ENCODE measurements at places on chromosomes 6 and 20.

- DNase-seq = no peak
Measured at GRCh38 chr6:4905826-4906225, 98.0 kb downstream of the RPP40 start.

GRCh38 chr6:114879693-114880092, 536.9 kb upstream of the HS3ST5 start:
- DNase-seq = no peak

DNA sequence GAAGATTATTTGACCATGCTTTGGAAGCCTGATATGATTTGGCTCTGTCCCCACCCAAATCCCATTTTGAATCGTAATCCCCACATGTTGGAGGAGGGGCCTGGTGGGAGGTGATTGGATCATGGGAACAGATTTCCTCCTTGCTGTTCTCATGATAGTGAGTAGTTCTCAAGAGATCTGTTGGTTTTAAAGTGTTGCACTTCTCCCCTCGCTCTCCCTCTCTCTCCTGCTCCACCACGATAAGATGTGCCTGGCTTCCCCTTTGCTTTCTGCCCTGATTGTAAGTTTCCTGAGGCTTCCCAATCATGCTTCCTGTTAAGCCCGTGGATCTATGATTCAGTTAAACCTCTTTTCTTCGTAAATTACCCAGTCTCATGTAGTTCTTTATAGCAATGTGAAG, 21.7 kb upstream of the FAM217A start:
- DNase-seq = no peak

- no peak for DNase-seq
Measured at GRCh38 chr6:112636650-112637262, 289.6 kb downstream of the RFPL4B start.

DNA sequence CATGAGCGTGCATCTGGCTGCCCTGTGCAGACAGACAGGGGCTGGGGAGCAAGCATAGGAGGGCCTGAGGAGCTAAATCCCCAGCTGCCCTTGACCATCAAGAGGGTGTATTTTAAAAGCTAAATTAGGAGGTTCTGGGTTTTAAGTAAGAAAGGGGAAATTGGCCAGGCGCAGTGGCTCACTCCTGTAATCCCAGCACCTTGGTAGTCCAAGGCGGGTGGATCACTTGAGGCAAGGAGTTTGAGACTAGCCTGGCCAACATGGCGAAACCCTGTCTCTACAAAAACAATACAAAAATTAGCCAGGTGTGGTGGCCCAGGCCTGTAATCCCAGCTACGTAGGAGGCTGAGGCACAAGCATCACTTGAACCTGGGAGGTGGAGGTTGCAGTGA, 27.8 kb downstream of the SERPINB6 start:
- no peak for DNase-seq

GRCh38 chr6:167690931-167691330, 135.8 kb upstream of the AFDN start:
- no peak for DNase-seq

- no peak for DNase-seq
Measured at GRCh38 chr6:16503241-16503775, 258.0 kb downstream of the ATXN1 start.

- DNase-seq = no peak
Measured at GRCh38 chr20:64027981-64028685, 7.8 kb upstream of the C20orf204 start.

- DNase-seq = no peak
Measured at GRCh38 chr20:1720845-1721475, 63.4 kb upstream of the SIRPG start.

GRCh38 chr6:42354702-42355101, 97.0 kb downstream of the TRERF1 start:
- DNase-seq = no peak

- no peak for DNase-seq
Measured at GRCh38 chr20:29079769-29080690, 2177.4 kb upstream of the DEFB115 start.

DNA sequence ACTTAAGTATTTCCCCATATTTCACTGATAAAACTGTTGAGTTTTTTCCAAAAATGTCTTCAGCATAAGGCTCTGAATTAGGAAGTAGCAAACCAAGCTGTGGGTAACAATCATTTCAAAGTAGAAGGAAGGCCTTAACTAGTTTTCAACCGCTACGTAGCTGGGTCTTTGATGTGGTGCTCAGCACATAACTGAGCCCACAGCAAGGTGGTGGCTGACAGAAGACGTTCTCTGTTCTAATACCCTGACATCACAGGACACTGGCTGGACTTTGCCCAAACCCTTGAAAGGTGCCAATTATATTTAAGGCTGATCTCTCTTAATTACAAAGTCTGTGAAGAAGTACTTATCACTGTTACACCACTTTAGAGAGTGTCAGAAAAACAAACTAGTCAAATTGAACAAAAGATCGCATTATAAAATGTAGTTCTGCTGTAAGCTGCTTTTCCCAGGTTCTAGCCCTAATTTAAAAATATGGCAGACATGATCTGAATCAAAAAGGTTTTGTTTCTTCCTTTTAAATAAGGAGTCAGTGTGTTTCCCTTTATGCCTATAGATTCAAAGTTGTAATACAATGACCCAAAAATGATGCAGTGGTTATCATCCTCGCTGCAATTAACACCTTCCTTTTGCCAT, 26.7 kb downstream of the MAN1A1 start:
- DNase-seq = no peak

GRCh38 chr6:1103021-1103420, 208.9 kb upstream of the FOXQ1 start:
- no peak for DNase-seq

- DNase-seq = no peak
Measured at GRCh38 chr6:18360188-18360587, 27.0 kb upstream of the RNF144B start.

DNA sequence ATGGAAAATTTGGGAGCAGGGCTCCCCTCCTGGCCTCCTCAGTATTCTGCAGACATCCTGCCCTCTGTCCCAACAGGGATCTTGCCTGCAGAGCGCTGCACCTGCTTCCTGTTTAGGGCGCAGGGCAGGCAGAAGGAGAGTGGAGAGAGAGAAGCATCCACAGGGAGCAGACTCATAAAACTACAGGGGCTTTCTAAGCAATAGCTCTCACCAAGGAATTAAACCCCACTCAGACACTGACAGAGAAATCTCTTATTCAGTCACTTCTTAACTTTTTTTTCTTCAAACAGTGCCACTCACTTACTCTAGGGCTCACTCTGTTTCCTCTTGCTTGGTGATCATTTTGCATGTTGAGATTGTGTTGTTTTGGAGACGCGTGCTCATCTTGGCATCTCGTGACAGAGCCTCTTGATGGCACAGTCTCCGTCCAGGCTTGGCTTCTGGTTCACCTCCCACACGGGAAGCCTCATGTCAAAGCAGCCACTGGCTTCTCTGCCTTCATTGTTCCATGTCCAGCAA, 153.1 kb upstream of the INSM1 start:
- DNase-seq = no peak

GRCh38 chr6:13776602-13777001, 37.8 kb downstream of the MCUR1 start:
- no peak for DNase-seq

GRCh38 chr6:157723376-157723775, 99.7 kb upstream of the SNX9 start:
- no peak for DNase-seq

- DNase-seq = no peak
Measured at GRCh38 chr6:100999034-100999597, 118.0 kb upstream of the ASCC3 start.

DNA sequence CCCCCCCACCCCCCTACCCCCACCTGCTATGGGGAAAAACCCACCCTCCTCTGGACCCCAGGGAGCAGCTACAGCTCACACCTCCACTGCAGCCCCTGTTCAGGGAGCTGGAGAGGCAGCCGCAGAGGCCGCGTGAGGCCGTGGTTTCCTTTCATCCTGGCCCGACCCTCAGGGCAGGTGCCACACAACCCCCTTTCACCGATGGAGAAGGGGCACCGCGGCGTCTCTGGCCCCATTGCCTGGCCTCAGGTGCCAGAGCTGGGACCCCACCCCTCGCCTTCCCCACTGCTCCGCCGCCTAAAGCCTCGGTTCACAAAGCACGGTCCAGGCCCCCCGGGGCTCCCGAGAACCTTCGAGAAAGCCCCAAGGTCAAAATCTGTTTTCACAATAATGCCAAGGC, 11.8 kb upstream of the KCNQ2 start:
- no peak for DNase-seq

DNA sequence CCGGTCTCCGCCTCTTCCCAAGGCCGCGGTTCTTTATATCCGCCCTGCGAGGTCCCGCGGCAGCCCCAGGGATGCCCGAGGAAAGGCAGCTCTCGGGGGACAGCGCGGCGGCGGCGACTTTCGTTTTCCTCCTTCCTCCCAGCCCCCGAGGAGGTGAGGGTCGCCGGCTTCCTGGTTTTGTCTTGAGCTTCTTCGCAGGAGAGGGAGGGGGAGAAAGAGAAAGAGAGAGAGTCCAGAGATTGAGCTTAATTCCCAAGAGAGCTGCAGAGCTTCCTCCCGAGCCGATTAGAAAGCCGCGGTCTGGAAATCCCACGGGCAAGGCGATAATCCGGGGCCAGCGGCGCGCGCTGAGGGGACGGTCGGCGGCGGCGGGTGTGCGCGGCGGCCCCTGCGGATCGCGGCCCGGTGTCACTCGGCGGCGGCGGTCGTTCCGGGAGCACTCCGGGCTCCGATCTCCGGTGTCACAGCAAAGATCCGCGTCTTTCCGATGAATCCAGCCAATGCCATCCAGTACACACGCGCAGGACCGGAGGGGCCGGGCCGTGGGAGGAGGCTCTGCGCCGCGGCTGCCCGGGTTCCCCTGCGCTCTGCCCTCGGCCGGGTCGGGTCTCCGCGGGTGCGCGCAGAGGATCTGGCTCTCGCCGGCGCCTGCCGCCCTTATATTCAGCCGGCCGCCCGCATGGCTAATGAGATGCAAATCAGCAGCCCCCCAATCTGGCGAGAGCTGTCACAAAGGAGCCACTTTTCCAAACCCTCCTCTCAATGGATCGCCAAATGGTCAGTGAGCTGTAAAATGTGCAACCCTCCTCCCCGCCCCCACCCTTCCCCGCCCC, at the start of gene DLL1:
Gene DLL1, minus strand, starts transcription at position 783 of the 833 bp plus-strand sequence. CDS start 939 bp downstream, outside the sequence.
- no peak for DNase-seq
